Fibroblast of skin of right quadriceps (primary cell): ENCODE measurements at places on chromosomes 6 and 20.

- DNase-seq, result no peak
These were observed 81.2 kb downstream of the SPTLC3 start for GRCh38 chr20:13089950-13090469.

DNA sequence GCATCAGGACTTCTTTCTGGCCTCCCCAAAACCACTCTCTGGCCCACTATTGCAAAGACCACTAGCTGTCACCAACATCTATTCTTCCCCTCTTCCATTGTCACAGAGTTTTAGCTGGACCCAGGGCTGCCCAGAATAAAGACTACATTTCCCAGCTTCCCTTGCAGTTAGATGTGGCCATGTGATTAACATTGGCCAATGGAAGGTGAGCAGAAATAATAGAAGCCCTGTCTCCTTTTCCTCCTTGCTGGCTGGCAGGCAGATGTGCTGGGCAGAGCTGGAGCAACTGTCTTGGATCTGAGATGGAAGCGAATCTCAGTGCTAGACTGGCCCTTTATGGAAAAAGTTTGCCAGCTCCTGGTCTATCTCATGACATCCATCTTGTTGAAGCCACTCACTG lies 97.0 kb downstream of the KCNB1 start:
- peak; percentile 14 for DNase-seq

DNA sequence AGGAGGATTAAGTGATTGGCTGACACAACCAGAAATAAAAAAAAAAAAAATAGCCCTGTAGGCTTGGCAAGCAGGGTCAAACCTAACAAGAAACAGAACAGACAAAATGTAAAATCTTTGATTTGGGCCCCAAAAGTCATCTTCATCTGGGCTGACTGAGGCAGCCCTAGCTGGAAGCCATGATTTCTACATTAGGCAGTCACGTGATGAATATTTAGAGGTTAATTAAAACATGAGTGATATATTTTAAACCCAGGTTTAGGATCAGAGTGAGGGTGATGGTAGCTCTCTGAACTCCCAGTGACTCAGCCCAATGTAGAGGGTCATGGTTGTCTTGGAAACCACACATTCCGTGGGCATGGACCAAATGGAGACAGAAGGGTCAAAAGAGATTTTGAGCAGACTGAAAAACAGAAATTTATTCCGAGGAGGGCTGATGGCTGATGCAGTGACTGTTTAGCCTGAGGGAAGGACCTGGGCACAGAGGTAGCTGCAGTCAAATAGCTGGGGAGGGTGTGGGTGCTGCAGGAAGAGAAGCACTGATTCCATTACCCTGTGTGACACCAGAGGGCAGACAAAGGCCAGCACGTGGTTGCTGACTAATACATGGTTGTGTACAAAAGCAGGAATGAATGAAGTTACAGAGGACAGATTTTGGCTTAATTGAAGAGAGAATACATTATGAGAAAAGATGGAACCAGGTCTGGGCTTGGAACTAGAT lies 573.1 kb upstream of the CHD6 start:
- DNase-seq, result no peak

- peak; percentile 63 for DNase-seq
These were observed 16.9 kb upstream of the PTCRA start for GRCh38 chr6:42898891-42899361.

- no peak for DNase-seq
These were observed 16.6 kb upstream of the SLC22A1 start for GRCh38 chr6:160104821-160105517.

- no peak for DNase-seq
These were observed 94.4 kb downstream of the CD83 start for GRCh38 chr6:14212020-14212419.

DNA sequence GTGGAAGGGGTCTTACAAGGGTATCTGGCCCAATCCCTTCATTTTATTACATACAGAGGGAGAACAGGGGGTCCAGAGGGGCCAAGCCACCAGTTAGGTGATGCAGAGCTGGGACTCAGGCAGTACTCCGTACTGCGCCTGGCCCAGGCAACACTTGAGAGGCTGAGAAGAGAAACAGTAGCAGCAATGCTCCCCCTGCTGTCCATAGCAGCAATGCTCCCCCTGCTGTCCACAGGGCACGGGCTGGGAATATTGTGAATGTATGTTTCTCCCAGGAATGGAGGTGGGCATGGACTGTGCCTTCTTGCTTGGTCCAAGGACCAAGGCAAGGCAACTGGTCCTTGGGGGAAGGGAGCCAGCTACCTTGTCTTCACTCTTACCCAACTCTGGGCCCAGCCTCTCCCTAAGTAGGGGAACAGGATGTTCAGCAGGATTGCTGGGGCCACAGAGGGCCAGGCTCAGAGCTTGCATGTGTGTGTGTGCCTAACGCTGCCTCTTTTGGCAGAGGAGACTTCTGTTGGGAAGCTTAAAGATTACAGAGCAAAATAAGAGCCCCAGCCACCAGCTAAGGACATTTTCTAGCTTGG lies 14.8 kb upstream of the FAM83C start:
- peak; percentile 81 for DNase-seq

DNA sequence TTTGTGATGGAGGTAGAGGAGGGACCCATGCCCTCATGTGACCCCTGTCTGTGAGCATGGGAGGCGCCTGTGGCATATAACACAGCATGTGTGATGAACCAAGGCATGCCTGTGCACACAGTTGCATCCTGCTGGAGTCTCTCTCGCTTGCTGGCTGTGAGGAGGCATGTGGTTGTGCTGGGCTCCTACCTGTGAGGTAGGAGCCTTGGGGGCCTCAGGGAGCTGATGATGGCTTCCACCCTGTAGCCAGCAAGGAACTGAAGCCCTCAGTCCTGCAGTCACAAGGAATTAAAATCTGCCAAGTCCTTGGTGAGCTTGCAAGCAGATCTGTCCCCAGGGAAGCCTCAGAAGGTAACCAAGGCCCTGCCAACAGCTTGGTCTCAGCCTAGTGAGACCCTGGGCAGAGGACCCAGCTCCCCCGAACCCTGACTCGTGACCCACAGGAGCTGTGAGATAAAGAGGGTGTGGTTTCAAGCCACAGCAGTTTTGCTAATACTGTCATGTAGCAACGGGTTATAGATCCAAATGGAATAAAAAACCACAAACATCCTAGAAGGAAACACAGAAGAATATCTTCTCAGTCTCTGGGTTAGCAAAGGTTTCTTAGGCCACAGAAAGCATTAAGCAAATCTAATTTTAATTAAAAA lies 145.7 kb downstream of the WDR27 start:
- DNase-seq, result peak; percentile 35
